ENCODE measurements at places on chromosomes 4 and X. TPM values are rescaled to one million over a fixed set of nuclear protein-coding genes. Genes with fewer than 3 reads are reported as not detected.

- H3K4me1 ChIP-seq, result no peaks in the 10 kb centered on the region
- H3K4me3 ChIP-seq, result no peak overlapping the region
- no peak overlapping the region for H3K27ac ChIP-seq
- H3K36me3 ChIP-seq, result no peaks in the 10 kb centered on the region
These were observed 76.2 kb downstream of the WFS1 start for GRCh38 chr4:6345866-6346265.

Gene GPR119
- total RNA-seq, result 3.3 TPM

Gene NPY1R
- total RNA-seq, result 2.4 TPM

Gene ZXDA
- 3.0 TPM for total RNA-seq

- H3K4me3 ChIP-seq, result no peak overlapping the region
- no peaks in the 10 kb centered on the region for H3K4me1 ChIP-seq
- no peak for DNase-seq
- no peak overlapping the region for H3K27ac ChIP-seq
These were observed 24.2 kb upstream of the XPNPEP2 start for GRCh38 chrX:129714581-129714980.

- no peaks in the 10 kb centered on the region for H3K4me1 ChIP-seq
- no peak for DNase-seq
- no peak overlapping the region for H3K27ac ChIP-seq
- no peaks in the 10 kb centered on the region for H3K36me3 ChIP-seq
These were observed 337.4 kb upstream of the SFRP2 start for GRCh38 chr4:154126276-154126675.

- no peak for DNase-seq
These were observed 75.9 kb downstream of the NAA11 start for GRCh38 chr4:79249881-79250503.

DNA sequence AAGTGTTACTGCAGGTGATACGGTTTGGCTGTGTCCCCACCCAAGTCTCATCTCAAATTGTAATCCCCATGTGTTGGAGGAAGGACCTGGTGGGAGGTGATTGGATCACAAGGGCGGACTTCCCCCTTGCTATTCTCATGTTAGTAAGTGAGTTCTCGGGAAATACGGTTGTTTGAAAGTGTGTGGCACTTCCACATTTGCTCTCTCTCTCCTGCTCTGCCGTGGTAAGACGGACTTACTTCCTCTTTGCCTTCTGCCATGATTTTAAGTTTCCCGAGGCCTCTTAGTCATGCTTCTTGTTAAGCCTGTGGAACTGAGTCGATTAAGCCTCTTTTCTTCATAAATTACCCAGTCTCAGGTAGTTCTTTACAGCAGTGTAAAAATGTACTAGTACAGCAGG, 65.2 kb upstream of the SLC7A11 start:
- H3K27ac ChIP-seq, result no peak overlapping the region
- no peak overlapping the region for H3K4me3 ChIP-seq
- H3K4me1 ChIP-seq, result no peaks in the 10 kb centered on the region
- no peaks in the 10 kb centered on the region for H3K27me3 ChIP-seq

Gene CTSO
- 5.8 TPM for total RNA-seq

DNA sequence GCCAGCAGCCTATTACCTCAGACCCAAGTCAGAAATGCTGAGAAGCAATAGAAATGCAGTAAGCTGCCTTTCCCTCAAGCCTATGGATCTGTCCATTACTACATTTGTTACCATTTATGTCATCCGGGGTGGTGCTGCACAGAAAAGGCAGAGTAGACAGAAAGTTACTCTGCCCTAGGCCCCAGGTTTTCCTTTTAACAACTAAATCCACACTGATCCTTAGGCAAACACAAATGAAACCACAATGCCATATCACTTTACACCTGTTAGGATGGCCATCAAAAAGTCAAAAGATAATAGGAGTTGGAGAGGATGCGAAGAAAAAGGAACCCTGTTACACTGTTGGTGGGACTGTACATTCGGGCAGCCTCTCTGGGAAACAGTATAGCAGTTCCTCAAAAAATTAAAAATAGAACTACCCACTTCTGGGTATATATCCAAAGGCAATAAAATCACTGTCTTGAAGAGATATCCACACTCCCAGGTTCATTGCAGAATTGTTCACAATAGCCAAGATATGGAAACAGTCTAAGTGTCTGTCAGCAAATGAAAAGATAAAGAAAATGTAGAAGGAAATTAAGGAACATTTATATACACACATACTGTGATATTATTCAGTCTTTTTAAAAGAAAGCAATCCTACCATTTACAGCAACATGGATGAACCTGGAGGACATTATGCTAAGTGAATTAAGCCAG, 186.3 kb downstream of the NWD2 start:
- peak overlapping the region; percentile 21 for H3K27ac ChIP-seq
- peaks cover 62% of the 10 kb centered on the region for H3K4me1 ChIP-seq
- no peak for DNase-seq
- no peak overlapping the region for H3K4me3 ChIP-seq
- H3K27me3 ChIP-seq, result no peaks in the 10 kb centered on the region

- no peaks in the 10 kb centered on the region for H3K4me1 ChIP-seq
- H3K27ac ChIP-seq, result no peak overlapping the region
- H3K36me3 ChIP-seq, result no peaks in the 10 kb centered on the region
- H3K4me3 ChIP-seq, result no peak overlapping the region
These were observed 1296.1 kb upstream of the PCDH7 start for GRCh38 chr4:29423836-29424721.

Gene DMRTC1
- 1.7 TPM for total RNA-seq

DNA sequence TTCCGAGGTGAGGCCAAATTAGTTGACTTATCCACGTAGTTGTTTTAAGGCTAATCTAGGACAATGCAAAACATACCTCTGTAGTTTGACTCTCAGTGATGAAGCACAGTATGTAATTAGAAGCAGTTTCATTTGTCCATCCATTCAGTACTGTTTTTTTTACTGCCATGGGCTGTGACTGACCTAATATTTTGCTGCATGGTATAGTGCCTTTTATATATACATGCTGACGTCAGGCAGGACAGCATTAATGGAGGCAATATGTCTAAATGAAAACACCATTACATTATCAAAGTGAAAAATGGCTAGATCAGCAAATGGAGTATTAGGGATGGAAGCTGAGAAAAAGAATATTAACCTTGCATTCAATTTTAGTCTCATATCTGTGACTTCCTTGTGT, 66.9 kb downstream of the MFAP3L start:
- DNase-seq, result no peak
- no peaks in the 10 kb centered on the region for H3K27me3 ChIP-seq
- no peaks in the 10 kb centered on the region for H3K36me3 ChIP-seq
- no peak overlapping the region for H3K4me3 ChIP-seq
- no peak overlapping the region for H3K27ac ChIP-seq

DNA sequence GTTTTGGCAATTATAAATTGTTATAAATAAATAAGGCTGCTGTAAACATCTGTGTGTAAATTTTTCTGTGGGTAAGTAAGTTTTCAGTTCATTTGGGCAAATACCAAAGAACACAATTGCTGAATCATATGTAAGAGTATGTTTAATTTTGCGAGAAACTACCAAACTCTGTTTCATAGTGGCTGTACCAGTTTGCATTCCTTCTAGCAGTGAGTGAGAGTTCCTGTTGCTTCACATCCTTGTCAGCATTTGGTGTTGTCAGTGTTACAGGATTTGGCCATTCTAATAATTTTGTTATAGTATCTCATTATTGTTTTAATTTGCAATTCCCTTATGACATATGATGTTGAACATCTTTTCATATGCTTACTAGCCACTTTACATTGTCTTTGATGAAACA, 48.4 kb downstream of the ARFIP1 start:
- no peaks in the 10 kb centered on the region for H3K36me3 ChIP-seq
- no peak for DNase-seq
- no peak overlapping the region for H3K4me3 ChIP-seq
- no peak overlapping the region for H3K27ac ChIP-seq

DNA sequence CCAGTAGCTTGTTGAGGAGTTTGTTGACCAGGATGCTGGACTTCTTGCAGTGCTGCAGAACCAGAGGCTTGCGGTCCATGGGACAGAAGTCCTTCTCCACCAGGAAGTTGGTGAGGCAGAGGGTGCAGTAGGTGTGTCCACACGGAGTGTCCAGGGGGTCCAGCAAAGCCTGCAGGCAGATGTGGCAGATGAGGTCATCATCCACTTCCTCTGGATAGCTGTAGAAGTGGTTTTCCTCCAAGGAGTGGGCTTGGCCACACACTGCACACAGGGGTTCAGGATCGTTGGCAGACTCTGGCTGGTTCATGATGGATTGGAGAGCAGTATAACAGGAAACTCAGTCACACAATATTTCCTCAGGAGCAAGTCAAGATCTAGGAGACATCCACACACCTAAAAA, 17.6 kb downstream of the LNX1 start:
- no peaks in the 10 kb centered on the region for H3K27me3 ChIP-seq
- H3K36me3 ChIP-seq, result no peaks in the 10 kb centered on the region
- H3K4me1 ChIP-seq, result peaks cover 15% of the 10 kb centered on the region

- H3K27ac ChIP-seq, result no peak overlapping the region
- no peak overlapping the region for H3K4me3 ChIP-seq
- no peaks in the 10 kb centered on the region for H3K4me1 ChIP-seq
- no peaks in the 10 kb centered on the region for H3K27me3 ChIP-seq
These were observed 187.4 kb upstream of the RPS6KA3 start for GRCh38 chrX:20454117-20454516.

Gene CXCL8
- 0.37 TPM for total RNA-seq

DNA sequence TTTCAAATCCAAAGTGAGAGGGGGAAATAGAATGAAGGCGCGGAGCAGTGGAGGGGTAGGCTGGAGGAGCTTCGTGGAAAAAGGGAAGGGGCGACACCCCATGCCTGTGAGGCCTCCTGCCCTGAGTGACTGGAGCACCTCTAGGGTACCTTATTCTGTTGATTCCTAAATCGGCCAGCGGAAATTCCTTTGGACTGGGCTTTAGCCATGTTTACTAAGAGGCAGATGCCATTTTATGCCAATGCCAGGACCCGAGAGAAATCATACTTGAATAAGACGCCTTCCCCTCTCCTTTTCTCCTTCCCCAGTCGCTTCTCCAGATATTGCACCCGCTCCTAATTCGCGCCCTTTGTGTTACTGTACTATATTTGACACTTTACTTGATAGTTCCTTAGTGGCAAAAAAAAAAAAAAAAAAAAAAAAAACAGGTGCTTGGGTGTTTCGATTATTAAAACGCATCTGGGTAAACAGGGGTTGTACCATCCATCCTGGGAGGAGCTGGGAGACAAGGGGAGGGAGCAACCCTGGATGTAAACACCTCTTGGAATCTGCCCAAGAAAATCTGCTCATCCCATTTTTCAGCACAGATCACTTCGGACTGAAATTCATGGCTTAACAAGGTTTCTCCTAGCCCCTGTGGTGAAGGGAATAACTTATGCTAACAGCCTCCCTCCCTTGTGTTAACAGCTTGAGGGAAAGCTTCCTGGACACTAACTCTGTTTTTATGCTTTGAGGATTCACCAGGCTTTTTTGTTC, 1.5 kb downstream of the BMP3 start:
- H3K27me3 ChIP-seq, result peaks cover 5% of the 10 kb centered on the region
- DNase-seq, result no peak
- no peaks in the 10 kb centered on the region for H3K36me3 ChIP-seq

GRCh38 chr4:121199742-121200561, 35.8 kb upstream of the TNIP3 start:
- no peaks in the 10 kb centered on the region for H3K36me3 ChIP-seq
- no peaks in the 10 kb centered on the region for H3K27me3 ChIP-seq
- H3K4me3 ChIP-seq, result no peak overlapping the region
- no peak for DNase-seq
- no peak overlapping the region for H3K27ac ChIP-seq
- no peaks in the 10 kb centered on the region for H3K4me1 ChIP-seq

DNA sequence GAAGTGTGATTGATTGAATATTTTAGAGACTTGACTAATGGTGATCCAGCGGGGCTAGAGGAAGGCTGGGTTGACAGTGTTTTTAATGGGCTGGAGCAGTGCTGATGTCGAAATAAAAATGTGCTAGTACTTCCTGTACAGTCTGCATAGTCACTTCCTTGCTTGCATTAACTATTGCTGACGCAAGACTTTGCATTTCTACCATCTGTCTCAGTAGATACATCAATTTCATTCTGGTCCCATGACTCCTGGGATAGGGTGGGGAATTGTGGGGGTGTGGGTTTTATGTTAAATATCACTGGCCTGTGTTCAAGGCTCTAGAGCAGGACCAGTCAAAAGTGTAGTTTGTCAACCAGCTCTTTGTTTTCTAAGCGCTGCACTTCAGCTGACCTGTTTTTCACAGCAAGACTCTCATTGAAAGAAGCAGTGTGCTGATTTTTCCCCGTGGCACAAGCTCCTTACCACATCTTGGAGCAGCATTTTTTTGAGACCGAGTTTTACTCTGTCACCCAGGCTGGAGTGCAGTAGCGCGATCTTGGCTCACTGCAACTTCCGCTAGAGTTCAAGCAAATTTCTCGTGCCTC, 35.2 kb upstream of the PHEX start:
- H3K4me3 ChIP-seq, result no peak overlapping the region
- no peaks in the 10 kb centered on the region for H3K4me1 ChIP-seq
- H3K27me3 ChIP-seq, result peaks cover 5% of the 10 kb centered on the region
- H3K27ac ChIP-seq, result no peak overlapping the region

Gene ABLIM2
- 7.7 TPM for total RNA-seq

DNA sequence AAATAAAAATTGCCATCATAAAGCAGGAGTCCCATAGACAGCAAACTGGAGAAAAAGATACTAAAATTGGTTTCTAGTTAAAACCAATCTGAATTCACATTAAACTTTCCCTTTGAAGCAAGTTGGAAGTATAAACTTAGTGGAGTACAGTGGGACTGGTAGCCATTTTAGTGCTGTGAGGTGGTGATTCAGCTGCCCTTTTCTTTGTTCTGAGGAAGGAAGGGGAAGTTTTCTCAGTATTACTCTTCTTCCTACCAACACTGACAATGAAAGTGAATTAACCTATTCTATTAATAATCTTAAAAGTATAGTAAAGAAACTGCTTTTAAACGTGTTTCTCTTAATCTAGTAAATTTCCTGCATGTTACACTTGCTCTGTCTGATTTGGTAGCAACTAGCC, 36.7 kb downstream of the SLC9A6 start:
- no peaks in the 10 kb centered on the region for H3K36me3 ChIP-seq
- no peaks in the 10 kb centered on the region for H3K27me3 ChIP-seq
- no peaks in the 10 kb centered on the region for H3K4me1 ChIP-seq
- H3K27ac ChIP-seq, result no peak overlapping the region
- H3K4me3 ChIP-seq, result no peak overlapping the region
- DNase-seq, result no peak

- H3K4me1 ChIP-seq, result no peaks in the 10 kb centered on the region
- no peaks in the 10 kb centered on the region for H3K27me3 ChIP-seq
- no peak overlapping the region for H3K4me3 ChIP-seq
These were observed 56.4 kb downstream of the FBXW7 start for GRCh38 chr4:152479428-152480026.

GRCh38 chr4:133403913-133404312, 254.8 kb downstream of the PCDH10 start:
- H3K36me3 ChIP-seq, result no peaks in the 10 kb centered on the region
- H3K4me3 ChIP-seq, result no peak overlapping the region
- no peak for DNase-seq
- no peaks in the 10 kb centered on the region for H3K4me1 ChIP-seq

GRCh38 chr4:121326597-121326996, 54.2 kb downstream of the QRFPR start:
- no peak overlapping the region for H3K4me3 ChIP-seq
- no peaks in the 10 kb centered on the region for H3K27me3 ChIP-seq
- H3K27ac ChIP-seq, result no peak overlapping the region
- no peaks in the 10 kb centered on the region for H3K36me3 ChIP-seq
- DNase-seq, result no peak
- H3K4me1 ChIP-seq, result no peaks in the 10 kb centered on the region

Gene CITED1
- total RNA-seq, result 1.5 TPM

GRCh38 chrX:41014776-41015360, 70.4 kb upstream of the USP9X start:
- H3K27me3 ChIP-seq, result peaks cover 8% of the 10 kb centered on the region
- H3K4me3 ChIP-seq, result no peak overlapping the region

All from pancreas (tissue), 10 donors.